ENCODE measurements at places on chromosomes 1 and 21.

DNA sequence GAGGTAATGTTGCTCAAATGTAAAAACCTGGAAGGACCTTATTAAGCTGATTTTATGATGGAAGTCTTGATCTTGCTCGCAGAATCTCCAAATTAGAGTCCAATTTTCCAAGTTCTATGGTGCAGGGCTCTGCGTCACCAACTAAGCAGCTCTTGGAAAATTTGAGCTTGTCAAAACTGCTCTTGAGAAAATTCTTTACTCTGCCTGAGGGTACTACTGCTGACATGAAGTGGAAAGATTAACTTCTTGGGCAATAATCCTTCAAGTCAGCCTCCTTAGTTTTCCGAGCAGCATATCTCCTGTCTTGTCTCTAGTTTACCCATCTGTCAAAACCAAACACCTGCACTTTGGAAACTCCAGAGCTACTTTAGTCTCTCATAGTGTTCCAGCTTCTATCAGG lies 293.7 kb downstream of the KCTD3 start:
- DNase-seq, result no peak

- DNase-seq, result peak; percentile 49
Measured at GRCh38 chr21:26170471-26171257, at the start of gene APP. Gene APP, minus strand, starts transcription at chr21:26170770. Its CDS starts 150 bp downstream, at chr21:26170620.

DNA sequence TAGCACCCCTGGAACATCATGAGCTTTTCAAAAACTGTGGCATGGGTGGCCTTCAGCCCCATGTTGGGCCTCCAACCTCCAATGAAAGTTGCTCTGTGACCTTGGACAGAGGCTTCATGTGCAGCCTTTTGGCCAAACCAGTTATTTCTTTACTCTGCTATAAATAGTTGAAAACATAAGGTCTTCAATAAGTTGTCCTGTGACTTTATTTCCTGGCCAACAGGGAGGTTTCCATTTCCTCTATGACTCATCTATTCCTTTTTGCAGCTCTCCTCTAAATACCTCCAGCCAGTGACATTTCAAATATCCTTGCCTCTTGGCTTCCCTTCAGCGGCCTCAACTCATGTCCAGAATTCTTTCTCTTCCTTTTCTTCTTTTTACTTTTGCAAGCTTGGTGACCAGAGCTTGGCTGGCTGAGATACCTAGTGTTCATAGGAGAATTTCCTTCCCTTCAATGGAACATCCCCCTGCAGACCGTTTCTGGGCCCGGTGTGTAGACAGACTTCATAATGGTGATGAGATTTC lies 22.7 kb upstream of the TRIM67 start:
- DNase-seq, result no peak

GRCh38 chr1:247085310-247085709 lies 6.7 kb upstream of the ZNF670 start:
- DNase-seq, result no peak

- DNase-seq, result no peak
Measured at GRCh38 chr1:109979489-109980091, 5.0 kb upstream of the AHCYL1 start.

DNA sequence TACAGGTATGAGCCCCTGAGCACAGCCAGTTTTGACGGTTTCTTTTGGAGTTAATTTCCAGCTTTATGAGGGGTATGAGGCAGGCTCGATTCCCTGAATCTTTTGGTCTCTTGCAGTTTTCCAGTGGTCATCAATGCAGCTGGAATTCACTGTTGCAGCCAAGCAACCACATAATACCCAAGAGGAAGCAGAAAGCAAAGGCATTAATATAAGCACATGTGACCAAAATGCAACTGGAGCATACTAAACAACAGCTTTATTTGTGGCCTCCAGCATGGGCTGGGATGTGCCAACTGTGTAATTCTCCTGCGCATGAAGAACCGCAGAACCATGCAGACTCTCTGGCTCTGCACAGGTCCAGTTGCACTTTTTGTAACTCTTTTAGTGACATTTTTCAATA lies 33.0 kb downstream of the DSCAM start:
- DNase-seq, result no peak

GRCh38 chr1:156664767-156665411 lies 12.3 kb downstream of the NES start:
- DNase-seq, result no peak

Measured in NCI-H2029 treated with DMSO at 0.1 percent for 48 hours (cell line).